ENCODE measurements at places on chromosomes 11 and 22.

DNA sequence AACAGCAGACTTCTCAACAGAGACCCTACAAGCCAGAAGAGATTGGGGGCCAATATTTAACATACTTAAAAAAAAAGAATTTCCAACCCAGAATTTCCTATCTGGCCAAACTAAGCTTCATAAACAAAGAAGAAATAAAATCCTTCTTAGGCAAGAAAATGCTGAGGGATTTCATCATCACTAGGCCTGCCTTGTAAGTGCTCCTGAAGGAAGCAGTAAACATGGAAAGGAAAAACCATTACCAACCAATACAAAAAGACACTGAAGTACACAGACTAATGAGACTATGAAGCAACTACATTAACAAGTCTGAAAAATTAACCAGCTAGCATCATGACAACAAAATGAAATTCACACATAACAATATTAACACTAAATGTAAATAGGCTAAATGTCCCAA lies 947.9 kb upstream of the CHORDC1 start:
- DNase-seq = no peak

DNA sequence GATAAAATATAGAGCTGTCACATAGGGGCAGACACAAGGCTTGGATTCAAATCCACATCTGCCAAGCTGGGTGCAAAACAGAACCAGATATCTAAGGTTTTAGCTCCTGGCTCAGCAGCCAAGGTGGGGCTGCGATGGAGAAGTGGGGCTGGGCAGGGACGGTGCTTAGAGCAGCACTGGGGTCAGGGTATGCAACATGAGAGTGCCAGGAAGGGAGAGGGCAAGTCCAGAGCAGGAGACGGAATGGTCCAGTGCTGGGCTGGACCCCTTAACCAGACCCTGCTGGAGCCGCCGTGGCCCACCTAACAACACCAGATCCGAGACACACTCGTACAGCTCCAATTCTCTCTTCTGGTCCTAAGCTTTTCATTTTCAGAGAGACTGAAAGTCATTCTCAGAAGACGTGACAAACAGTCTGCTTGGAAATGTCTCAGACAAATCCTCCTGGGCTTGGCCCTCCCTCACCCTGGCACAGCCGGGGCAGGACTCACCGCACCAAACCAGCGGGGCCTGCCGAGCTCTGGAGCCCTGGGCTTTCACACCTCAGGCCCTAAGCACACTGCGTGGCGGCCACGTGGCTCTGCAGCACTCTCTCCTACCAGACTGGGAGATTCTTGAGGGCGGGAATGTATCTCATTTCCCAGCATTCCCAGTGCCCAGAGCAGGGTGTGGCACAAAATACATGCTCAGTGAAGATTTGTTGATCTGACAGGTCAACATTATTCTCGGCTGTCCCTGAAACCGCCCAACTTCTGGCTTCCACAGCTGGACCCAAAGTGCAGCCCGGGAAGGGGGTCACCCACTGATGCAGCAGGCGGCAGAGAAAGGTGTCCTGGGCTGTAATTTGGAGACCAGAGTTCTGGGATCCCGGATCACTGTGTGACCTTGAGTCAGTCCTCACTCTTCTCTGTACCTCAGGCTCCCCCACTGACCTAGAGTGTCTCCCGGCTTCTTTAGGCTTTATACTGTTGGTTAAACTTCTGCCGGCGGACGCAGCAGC lies 11.6 kb downstream of the LRRC32 start:
- DNase-seq = no peak

DNA sequence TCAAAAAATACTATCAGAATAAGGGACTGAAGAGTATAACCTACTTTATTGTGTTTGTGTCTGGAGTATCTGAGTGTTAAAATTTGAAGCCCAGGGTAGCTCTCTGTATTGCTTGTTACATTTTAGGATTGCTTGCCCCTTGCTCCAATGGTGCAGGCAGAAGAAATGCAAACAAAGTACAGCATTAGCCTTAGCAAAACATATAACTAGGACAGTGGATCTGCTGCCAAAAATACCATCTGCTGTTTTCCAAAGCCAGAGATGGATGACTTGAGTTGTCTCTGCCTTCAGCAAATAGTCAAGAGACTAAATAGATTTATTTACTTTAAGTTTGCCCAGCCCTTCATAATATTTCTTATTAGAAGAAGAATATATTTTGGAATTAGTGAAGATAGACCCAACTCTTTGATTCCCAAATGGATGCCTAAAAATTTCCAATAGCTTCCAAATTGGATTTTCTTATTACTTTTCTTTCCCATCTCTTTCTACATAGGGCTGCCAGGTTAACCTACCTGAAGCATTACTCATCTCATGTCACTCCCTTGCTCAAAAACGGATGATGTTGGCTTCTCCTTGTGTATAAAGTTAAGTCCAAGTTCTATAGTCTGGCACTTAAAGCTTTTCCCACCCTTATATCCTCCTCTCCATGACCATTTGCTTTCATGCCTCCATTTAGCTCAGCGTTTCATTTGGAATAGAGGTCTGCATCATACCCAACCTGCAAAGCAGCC lies 66.3 kb downstream of the LDLRAD3 start:
- DNase-seq = no peak

- DNase-seq = no peak
Observed at GRCh38 chr22:16969508-16970327, 38.3 kb downstream of the GAB4 start.

- DNase-seq = no peak
Observed at GRCh38 chr11:62498492-62499286, 47.9 kb downstream of the AHNAK start.

DNA sequence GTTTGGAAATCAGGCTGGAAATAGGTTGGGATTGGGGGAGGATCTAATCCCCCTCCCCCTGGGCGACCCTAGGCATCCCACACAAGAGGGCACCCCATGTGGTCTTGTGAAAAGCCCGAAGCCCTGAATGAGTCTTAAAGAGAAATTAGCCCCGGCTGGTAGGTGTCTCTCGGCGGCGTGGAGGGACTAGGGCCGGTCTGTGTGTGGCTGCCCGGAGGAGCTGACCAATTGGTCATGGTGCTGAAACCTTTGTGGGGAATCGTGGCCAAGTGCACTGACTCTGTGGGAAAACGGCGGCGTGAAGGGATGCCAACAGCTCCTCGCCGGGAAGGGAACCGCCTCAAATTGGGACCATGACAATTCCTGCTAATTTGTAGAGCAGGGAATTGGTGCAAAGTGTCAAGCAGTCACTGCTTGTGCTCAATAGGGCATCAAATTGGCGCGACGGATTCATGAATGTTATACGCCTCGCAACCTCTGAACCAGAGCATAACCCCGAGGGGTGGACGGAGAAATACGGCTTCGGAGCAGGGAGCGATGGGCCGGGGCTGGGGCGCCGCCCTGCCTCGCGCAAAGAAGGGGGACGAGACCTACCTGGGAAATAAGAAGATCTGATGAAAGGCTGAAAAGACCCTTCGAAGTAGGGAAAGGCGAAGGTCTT lies 1.5 kb downstream of the DBX1 start:
- no peak for DNase-seq

DNA sequence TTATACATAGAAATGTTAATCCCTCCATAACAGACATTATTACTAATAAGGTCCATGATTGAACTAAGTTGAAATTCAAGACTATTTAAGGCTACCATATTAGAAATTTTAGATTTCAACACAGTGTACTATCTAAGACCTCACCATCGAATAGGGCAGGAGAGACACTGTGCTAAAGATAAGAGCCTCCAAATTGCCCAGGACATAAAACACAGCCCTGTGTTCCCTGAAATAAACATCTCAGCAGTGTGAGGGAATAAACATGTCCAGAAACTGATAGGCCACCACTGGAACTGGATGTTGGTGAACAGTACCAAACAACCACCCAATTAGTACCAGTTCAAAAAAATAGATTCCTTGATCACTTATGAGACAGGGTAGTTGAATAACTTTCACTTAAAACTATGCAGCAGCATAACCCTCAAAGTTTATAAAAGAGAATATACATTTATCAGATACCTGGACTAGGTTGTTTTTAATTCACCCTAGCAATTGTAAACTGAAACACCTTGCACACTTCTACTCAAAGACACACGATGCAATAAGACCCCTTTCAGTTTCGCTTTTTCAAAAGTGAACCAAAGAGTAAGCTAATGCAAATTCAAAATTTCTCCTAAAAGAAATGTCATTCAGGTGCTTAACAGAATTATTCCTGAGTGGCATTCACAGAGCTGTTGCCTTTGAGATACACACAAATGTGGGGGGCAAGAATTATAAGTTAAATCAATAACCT lies 34.3 kb downstream of the USP28 start:
- no peak for DNase-seq

GRCh38 chr11:130580372-130580771 lies 131.9 kb downstream of the ADAMTS15 start:
- no peak for DNase-seq

- no peak for DNase-seq
Observed at GRCh38 chr22:22759371-22759770, 115.0 kb downstream of the GGTLC2 start.

- DNase-seq = no peak
Observed at GRCh38 chr22:49301398-49302149, 526.1 kb downstream of the BRD1 start.

Data from activated naive CD4-positive, alpha-beta T cell treated with anti-CD3 and anti-CD28 coated beads, Interleukin-2, amount 50 U/mL, for 16 hours (primary cell).